ENCODE measurements at places on chromosomes 7 and 10. TPM values are rescaled to one million over a fixed set of nuclear protein-coding genes. Genes with fewer than 3 reads are reported as not detected.

Gene EXOC6
- 15.3 TPM for total RNA-seq

Gene PRKCQ
- 0.11 TPM for total RNA-seq

Gene FAM25C
- total RNA-seq, result not detected

Gene SND1
- total RNA-seq, result 204 TPM

Gene CCL24
- 1.2 TPM for total RNA-seq

Gene SYT15
- 1.1 TPM for total RNA-seq

Gene HDAC9
- 149 TPM for total RNA-seq

Gene C10orf143
- 10.1 TPM for total RNA-seq

Gene CEP41
- 5.1 TPM for total RNA-seq

Gene CALN1
- total RNA-seq, result not detected

Gene CYP3A7
- not detected for total RNA-seq

- H3K4me3 ChIP-seq, result no peak overlapping the region
- peaks cover 24% of the 10 kb centered on the region for H3K4me1 ChIP-seq
- H3K36me3 ChIP-seq, result peaks cover 7% of the 10 kb centered on the region
- no peak for DNase-seq
- no peaks in the 10 kb centered on the region for H3K27me3 ChIP-seq
Measured at GRCh38 chr10:74058658-74059057, 60.7 kb downstream of the VCL start.

- H3K27ac ChIP-seq, result no peak overlapping the region
- H3K4me1 ChIP-seq, result no peaks in the 10 kb centered on the region
- no peaks in the 10 kb centered on the region for H3K27me3 ChIP-seq
- H3K36me3 ChIP-seq, result no peaks in the 10 kb centered on the region
Measured at GRCh38 chr7:98531717-98532116, 85.4 kb upstream of the NPTX2 start.

GRCh38 chr10:50614444-50615137 is 9.2 kb downstream of the SGMS1 start:
- H3K27ac ChIP-seq, result no peak overlapping the region
- no peak overlapping the region for H3K4me3 ChIP-seq
- no peak for DNase-seq
- H3K27me3 ChIP-seq, result no peaks in the 10 kb centered on the region

DNA sequence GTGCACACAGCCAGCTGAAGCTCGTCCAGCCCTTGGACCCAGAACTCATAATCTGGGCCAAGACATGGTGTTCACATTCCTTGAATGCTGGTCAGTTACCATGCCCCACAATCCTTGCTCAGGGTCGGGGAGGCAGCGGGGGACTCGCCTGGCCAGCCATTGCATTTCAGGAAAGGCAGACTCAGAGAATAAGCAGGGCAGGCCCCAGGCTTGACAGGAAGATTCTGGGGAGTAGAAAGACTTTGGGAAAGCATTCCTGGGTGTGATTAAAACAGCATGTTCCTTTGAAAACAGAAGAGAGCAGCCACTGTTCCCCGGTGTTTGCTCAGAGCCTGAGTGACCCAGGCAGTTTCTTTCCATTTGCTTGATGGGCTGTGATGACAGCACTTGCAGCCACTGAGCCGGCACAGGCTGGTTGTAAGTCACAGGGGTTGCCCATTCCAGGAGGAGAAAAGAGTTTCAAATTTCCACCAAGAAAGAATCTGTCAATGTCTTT is 473.7 kb downstream of the TYW1 start:
- H3K27me3 ChIP-seq, result no peaks in the 10 kb centered on the region
- no peaks in the 10 kb centered on the region for H3K4me1 ChIP-seq
- no peak overlapping the region for H3K4me3 ChIP-seq
- no peak overlapping the region for H3K27ac ChIP-seq

GRCh38 chr10:95889830-95890229 is 17.9 kb upstream of the CC2D2B start:
- no peak overlapping the region for H3K4me3 ChIP-seq
- no peaks in the 10 kb centered on the region for H3K27me3 ChIP-seq
- peaks cover 25% of the 10 kb centered on the region for H3K36me3 ChIP-seq
- H3K27ac ChIP-seq, result no peak overlapping the region
- no peak for DNase-seq

DNA sequence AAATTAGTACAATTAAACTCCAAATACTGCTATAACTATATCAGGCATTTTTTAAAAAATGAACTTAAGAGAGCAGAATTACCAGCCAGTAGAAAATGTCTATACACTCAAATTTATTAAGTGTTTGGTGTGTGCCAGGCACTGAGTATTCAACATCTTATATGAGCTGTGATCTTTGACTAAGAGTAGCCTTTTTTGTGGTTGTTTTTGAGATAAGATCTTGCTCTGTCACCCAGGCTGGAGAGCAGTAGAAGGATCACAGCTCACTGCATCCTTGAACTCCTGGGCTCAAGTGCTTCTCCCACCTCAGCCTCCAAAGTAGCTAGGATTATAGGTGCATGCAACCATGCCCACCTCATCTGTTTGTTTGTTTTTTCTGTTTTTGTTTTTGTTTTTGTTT is 102.5 kb upstream of the CELF2 start:
- no peak overlapping the region for H3K4me3 ChIP-seq
- H3K27me3 ChIP-seq, result peaks cover 10% of the 10 kb centered on the region
- no peak overlapping the region for H3K27ac ChIP-seq
- no peaks in the 10 kb centered on the region for H3K4me1 ChIP-seq

DNA sequence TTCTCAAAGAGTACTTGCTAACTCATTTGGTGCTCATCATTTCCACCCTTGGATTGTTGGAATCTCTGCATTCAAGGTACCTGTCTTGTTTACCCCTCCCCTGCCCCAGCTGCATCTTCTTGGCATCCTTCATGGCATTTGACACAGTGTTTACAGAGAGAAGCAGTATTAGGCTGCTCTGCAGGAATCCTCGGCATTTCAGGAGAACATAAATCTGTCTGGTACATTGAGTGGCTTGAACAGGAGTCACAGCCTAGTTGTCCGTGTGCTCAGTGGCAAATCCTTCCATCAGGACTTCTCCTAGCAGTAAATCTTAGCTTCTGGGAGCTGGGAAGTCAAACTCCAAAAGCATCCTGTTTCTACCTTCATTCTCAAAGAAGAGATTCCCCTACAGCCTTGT is 136.8 kb upstream of the YAE1 start:
- no peaks in the 10 kb centered on the region for H3K36me3 ChIP-seq
- H3K27me3 ChIP-seq, result no peaks in the 10 kb centered on the region
- no peak overlapping the region for H3K27ac ChIP-seq
- no peak for DNase-seq

DNA sequence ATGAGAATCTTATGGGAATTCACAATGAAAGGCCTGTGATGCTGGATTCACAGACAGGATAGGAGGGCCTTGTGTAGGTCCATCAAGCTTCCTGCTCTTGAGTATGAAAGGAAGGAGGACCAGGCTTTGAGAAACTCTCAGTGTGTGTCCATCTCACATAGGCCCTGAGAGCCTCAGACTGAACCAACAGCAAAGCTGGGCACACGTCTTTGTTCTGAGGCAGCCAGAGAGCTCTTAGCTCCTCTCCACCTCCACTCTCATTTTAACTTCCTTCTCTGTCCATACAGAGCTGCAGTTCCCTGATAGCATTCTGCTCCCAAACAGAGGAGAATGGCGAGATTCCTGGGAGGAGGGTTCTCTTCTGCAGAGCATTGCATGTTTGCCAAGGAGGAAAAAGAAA is 515.6 kb downstream of the CALN1 start:
- DNase-seq, result no peak
- H3K27ac ChIP-seq, result no peak overlapping the region
- H3K4me3 ChIP-seq, result no peak overlapping the region
- no peaks in the 10 kb centered on the region for H3K4me1 ChIP-seq
- H3K36me3 ChIP-seq, result no peaks in the 10 kb centered on the region

- H3K4me1 ChIP-seq, result no peaks in the 10 kb centered on the region
- peaks cover 3% of the 10 kb centered on the region for H3K27me3 ChIP-seq
- DNase-seq, result no peak
Measured at GRCh38 chr7:41431671-41432070, 271.2 kb downstream of the INHBA start.

DNA sequence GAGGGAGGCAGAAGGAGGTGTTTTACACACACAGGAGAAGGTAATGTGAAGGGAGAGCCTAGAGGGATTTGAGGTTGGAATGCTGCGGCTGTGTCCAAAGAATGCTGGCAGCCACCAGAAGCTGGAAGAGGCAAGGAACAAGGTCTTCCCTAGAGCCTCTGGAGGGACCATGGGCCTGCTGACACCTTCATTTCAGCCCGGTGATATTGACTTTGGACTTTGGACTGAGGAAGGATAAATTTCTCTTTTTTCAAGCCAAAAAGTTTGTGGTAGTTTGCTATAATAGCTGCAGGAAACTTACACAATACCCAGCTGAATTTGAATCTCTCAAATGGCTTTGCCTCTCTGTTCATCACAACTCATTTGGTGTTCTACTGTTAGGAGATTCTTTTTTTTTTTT is 34.6 kb downstream of the UBN2 start:
- H3K27ac ChIP-seq, result no peak overlapping the region
- H3K4me3 ChIP-seq, result no peak overlapping the region
- no peak for DNase-seq
- peaks cover 71% of the 10 kb centered on the region for H3K36me3 ChIP-seq

DNA sequence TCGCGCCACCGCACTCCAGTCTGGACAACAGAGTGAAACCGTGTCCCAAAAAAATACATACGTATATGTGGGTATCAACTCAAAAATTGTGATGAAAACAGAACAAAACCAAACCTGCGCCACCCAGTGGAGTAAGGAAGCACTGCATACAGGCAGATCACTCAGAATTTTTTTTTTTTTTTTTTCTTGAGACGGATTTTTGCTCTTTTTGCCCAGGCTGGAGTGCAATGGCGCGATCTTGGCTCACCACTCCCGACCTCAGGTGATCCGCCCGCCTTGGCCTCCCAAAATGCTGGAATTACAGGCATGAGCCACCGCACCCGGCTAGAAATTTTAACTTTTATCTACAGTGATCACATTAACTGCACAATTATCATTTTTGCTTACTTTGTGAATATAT is 9.1 kb upstream of the TMEM236 start:
- H3K36me3 ChIP-seq, result no peaks in the 10 kb centered on the region
- H3K4me3 ChIP-seq, result peak overlapping the region; percentile 24
- peak; percentile 45 for DNase-seq
- H3K27ac ChIP-seq, result no peak overlapping the region
- H3K27me3 ChIP-seq, result no peaks in the 10 kb centered on the region

- DNase-seq, result no peak
- no peak overlapping the region for H3K27ac ChIP-seq
- H3K4me1 ChIP-seq, result no peaks in the 10 kb centered on the region
- H3K27me3 ChIP-seq, result peaks cover 2% of the 10 kb centered on the region
Measured at GRCh38 chr7:92987538-92987937, 130.2 kb downstream of the SAMD9 start.

- H3K4me3 ChIP-seq, result no peak overlapping the region
- peaks cover 2% of the 10 kb centered on the region for H3K27me3 ChIP-seq
- no peak for DNase-seq
- H3K4me1 ChIP-seq, result no peaks in the 10 kb centered on the region
- no peak overlapping the region for H3K27ac ChIP-seq
Measured at GRCh38 chr10:70960316-70960715, 72.0 kb upstream of the PCBD1 start.

GRCh38 chr7:77258014-77258413 is 58.4 kb upstream of the FGL2 start:
- no peak for DNase-seq
- no peaks in the 10 kb centered on the region for H3K36me3 ChIP-seq
- no peaks in the 10 kb centered on the region for H3K27me3 ChIP-seq
- no peaks in the 10 kb centered on the region for H3K4me1 ChIP-seq
- H3K27ac ChIP-seq, result no peak overlapping the region

DNA sequence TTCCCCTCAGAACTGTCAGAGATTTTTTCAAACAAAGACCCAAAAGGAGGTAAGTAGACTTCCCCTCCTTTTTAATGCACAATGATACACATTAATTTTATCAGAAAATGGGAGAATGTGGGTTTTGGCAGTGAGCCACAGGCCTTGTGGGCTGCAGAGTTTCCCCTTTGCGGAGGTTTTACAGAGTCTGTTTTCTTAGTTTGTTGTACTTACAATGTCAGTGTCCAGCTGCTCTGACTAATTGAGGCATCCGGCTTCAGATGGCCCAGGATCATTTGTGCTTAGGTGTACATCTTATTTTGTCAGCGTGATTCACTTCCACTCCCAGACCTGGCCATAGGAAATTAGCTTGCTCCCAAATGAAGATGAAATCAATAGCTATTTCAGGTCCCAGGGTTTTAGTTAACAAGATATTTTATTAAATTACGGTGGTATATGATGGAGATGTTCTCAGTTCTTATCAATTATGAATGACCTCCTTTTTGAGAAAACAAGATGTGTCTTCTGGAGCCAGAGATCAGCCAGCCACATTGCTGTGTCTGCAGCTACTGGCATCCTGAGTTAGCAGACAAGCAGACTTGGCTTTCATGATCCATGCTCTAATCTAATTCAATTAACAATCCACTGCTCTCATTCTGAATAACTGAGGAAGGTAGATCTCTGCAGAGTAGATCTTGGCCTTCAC is 1086.6 kb upstream of the SORCS1 start:
- H3K4me1 ChIP-seq, result no peaks in the 10 kb centered on the region
- no peak overlapping the region for H3K27ac ChIP-seq
- no peak for DNase-seq
- H3K4me3 ChIP-seq, result no peak overlapping the region
- no peaks in the 10 kb centered on the region for H3K27me3 ChIP-seq

- H3K27me3 ChIP-seq, result no peaks in the 10 kb centered on the region
- DNase-seq, result no peak
- H3K4me1 ChIP-seq, result no peaks in the 10 kb centered on the region
Measured at GRCh38 chr7:41756650-41757182, 53.8 kb upstream of the INHBA start.

DNA sequence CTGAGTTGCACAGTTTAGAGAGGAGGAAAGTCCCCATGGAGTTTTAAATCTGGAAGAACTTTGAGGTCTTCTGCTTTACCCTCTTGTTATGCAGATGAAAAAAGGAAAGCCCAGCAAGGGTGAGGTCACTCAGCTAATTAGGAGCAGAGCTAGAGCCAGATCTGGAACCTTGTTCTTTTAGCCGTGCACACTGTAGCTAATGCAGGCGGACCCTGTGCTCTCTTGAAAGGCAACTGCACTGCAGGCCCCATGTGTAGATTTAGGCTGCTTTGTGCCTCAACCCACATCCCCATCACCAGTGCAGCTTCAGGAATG is 63.4 kb downstream of the SYPL1 start:
- H3K36me3 ChIP-seq, result no peaks in the 10 kb centered on the region
- DNase-seq, result no peak
- no peak overlapping the region for H3K4me3 ChIP-seq
- H3K4me1 ChIP-seq, result peaks cover 29% of the 10 kb centered on the region
- H3K27ac ChIP-seq, result no peak overlapping the region
- no peaks in the 10 kb centered on the region for H3K27me3 ChIP-seq

- no peaks in the 10 kb centered on the region for H3K27me3 ChIP-seq
- no peak overlapping the region for H3K27ac ChIP-seq
- H3K4me1 ChIP-seq, result no peaks in the 10 kb centered on the region
- no peak overlapping the region for H3K4me3 ChIP-seq
Measured at GRCh38 chr10:46523119-46523961, 33.1 kb downstream of the GPRIN2 start.

GRCh38 chr10:74047871-74048270 is 50.0 kb downstream of the VCL start:
- H3K4me1 ChIP-seq, result peaks cover 33% of the 10 kb centered on the region
- no peaks in the 10 kb centered on the region for H3K27me3 ChIP-seq
- H3K27ac ChIP-seq, result no peak overlapping the region
- DNase-seq, result no peak
- no peak overlapping the region for H3K4me3 ChIP-seq
- peaks cover 14% of the 10 kb centered on the region for H3K36me3 ChIP-seq

- H3K27me3 ChIP-seq, result peaks cover 9% of the 10 kb centered on the region
- no peak for DNase-seq
- H3K36me3 ChIP-seq, result no peaks in the 10 kb centered on the region
Measured at GRCh38 chr7:42053834-42054233, 183.2 kb downstream of the GLI3 start.

GRCh38 chr10:127392351-127393235 is 156.5 kb upstream of the NPS start:
- no peak overlapping the region for H3K27ac ChIP-seq
- H3K36me3 ChIP-seq, result no peaks in the 10 kb centered on the region
- no peak for DNase-seq
- no peaks in the 10 kb centered on the region for H3K27me3 ChIP-seq
- H3K4me3 ChIP-seq, result no peak overlapping the region
